ENCODE measurements at places on chromosomes 7 and 10. TPM values are rescaled to one million over a fixed set of nuclear protein-coding genes. Genes with fewer than 3 reads are reported as not detected.
A peak's percentile ranks its signal among the peaks of the same experiment; 100 is the strongest.

DNA sequence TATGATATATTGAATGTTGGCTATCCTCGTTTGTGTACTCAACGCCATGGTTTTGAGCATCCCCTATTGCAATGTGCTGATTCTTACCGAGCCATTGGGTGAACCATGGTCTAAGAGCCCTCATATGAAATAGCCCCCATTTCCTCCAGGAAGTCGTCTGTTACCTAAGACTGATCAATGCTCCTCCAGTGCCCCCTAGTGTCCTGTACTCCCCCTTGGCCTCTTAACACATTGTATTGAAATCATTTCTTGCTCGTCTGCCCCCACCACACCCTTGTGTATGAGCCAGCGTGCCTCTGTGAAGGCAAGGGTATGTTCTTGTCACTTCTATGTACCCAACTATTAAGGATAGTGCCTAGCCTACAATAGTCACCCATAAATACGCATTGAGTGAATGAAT lies 11.2 kb upstream of the SLC35B4 start:
- no peaks in the 10 kb centered on the region for H3K36me3 ChIP-seq
- peak; percentile 89 for DNase-seq
- no peaks in the 10 kb centered on the region for H3K27me3 ChIP-seq
- H3K4me3 ChIP-seq = no peak overlapping the region

- H3K4me3 ChIP-seq = peak overlapping the region; percentile 91
- no peak for DNase-seq
- H3K4me1 ChIP-seq = peaks cover 4% of the 10 kb centered on the region
- peaks cover 19% of the 10 kb centered on the region for H3K36me3 ChIP-seq
Observed at GRCh38 chr7:32494946-32495297, 367 bp upstream of the AVL9 start.

DNA sequence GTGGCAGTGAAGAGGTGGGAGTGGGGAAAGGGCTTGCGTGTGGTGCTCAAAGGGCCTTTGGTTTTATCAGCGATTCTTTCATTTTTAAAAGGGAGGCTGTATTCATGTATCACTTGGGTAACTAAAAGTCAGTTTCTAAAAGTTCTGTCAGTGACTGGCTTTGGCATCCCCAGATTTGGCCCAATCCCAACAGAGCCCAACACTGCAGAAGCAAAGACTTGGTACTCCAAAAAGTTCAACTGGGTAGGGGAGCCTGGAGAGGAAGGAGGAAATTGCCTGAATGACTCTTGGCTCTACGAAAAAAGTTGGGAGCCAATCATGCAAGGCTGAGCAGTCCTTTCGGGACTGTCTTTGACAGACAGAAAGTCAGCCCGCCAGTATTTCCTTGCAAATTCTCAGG lies 54.5 kb upstream of the COL13A1 start:
- no peak for DNase-seq
- no peaks in the 10 kb centered on the region for H3K4me1 ChIP-seq
- no peaks in the 10 kb centered on the region for H3K36me3 ChIP-seq
- no peak overlapping the region for H3K4me3 ChIP-seq
- H3K27ac ChIP-seq = no peak overlapping the region

DNA sequence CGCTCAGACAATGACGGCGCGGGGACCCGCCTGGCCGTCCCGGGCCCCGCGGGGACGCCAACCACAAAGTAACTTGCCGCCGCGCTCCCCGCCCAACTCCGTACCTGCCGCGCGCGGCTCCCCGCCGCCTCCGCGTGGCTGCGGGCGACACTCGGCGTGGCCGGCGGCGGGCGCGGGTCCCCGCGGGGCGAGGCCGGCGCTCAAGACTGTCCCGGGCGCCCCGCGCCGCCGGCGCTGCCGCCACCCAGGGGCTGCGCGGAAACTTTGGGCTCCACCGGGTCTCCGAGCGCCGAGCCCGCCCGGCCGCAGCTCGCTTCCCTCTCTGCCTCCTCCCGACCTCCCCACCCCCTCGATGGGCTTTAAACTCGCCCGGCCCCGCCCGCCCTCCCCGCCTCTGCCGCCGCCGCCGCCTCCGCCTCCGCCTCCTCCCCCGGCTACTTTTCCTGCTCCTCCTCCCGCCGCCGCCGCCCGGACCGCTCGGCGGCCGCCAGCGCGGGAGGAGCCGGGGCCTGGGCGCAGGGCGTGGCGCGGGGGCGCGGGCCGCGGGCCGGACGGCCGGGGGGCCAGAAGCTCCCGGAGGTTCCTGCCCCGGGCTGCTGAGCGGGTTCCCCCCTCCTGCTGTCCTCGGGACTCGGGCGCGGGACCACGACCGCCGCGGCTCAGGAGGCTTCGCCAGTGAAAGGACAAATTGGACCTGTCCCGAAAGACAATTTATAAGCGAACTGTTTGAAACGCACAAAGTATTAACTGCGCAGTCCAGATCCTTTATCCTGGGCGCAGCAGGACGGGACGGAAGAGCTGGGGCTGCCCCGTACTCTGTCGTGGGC lies 10.6 kb upstream of the GRB10 start:
- H3K4me1 ChIP-seq = peaks cover 7% of the 10 kb centered on the region
- H3K36me3 ChIP-seq = peaks cover 15% of the 10 kb centered on the region
- no peak overlapping the region for H3K27ac ChIP-seq

Gene ASAH2B
- 3.6 TPM for total RNA-seq
